Activated CD4-positive, alpha-beta memory T cell treated with anti-CD3 and anti-CD28 coated beads, Interleukin-2, amount 10 ng/mL, durations not matched to agents 7 days and 5 days (primary cell): ENCODE measurements at places on chromosomes 2 and 18. TPM values are rescaled to one million over a fixed set of nuclear protein-coding genes. Genes with fewer than 3 reads are reported as not detected.

CKAP2L gene
- total RNA-seq = 63.3 TPM

LIMS4 gene
- 3.7 TPM for total RNA-seq

CFAP65 gene
- total RNA-seq = not detected

ATP8B1 gene
- total RNA-seq = not detected

UGT1A8 gene
- total RNA-seq = not detected

DNA sequence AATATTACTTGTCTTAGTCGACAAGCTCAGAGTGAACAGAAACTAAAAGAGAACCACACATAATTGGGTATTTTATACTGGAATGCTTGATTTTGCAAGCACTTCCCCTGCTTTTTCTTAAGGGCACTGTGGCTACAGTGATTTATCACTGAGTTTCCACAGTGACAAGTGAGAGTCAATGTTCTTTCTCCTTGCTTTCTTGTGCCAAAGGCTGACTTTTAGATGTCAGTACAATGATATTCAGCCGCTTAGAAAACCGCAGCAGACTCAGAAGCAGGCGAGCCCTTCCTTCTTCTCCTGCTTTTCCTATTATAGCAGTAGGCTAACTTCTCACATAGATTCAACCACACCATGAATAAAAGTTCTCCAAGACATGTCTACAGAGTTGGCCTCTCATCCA, 1603.6 kb upstream of the NXPH2 start:
- DNase-seq = no peak

- no peak for DNase-seq
These were observed 248 bp downstream of the HAAO start for GRCh38 chr2:42792087-42792582.

DNA sequence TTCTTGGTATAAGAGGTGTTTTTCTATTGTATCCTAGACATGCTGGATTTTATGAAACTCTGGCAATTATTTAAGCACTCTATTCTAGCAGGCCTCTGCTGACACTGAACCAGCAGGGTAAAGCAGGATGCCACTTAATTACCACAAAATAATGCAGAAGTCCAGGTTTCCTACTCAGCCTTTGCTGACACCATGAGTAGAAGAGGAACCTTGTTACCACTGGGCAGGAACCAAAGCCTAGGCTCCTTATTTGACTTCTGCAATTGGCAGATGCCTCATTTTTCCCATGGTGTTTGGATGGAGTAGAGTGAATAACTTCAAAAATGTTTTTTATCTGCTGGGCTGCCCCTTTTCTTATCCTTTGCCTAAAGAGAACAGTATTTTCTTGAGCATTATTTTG, 60.8 kb downstream of the THNSL2 start:
- no peak for DNase-seq

GRCh38 chr2:80670763-80671162, 366.2 kb upstream of the LRRTM1 start:
- no peak for DNase-seq

DNA sequence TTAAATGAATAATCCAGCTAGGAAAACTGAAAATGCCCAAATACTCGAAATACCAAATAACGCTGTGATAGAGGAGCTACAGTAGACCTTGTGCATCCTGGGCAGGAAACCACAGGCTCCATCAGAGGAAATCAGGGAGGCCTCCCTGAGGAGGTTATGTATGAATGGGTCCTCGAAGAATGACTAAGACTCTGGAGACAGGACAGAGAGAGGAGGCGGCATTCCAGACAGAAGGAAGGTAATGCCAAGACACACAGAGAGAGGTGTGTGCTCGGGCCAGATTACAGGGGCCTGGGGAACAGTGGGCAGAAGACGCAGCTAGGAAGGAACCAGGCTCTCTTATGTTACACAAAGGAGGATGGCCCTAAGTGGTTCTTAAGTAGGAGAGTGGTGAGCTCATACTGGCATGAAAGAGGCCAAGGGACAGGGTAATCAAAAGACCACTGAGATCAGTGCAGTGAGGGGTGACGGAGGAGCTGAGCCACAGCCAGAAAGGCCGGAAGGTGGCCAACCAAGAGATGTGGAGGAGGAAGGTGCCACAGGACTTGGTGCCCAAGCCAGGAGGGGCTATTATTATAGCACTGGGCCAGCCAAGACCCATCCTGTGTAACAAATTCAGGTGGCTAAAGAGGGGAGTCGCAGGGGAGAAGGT, 9.9 kb downstream of the ST3GAL5 start:
- no peak for DNase-seq
